ENCODE measurements at places on chromosomes 3 and 15.
A peak's percentile ranks its signal among the peaks of the same experiment; 100 is the strongest.

- peak; percentile 69 for DNase-seq
Measured at GRCh38 chr3:188338086-188338485, 184.1 kb downstream of the LPP start.

DNA sequence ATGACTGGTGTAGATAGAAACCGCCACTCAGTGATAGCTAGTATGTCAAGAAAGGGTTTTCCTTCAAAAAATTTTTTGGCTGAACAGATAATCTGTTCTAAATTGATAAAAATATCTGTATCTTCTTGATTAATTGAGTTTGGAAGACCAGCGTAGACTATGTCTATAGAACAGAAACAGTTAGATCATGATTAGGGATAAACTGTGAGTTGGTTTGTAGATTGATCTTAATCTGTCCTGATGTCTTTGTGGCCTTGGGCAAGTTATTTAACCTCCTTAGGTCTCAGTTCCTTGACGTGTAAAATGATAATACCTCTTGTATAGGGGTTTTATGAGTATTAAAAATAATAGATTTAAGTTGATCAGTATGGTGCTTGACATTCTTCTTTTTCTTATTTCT, 4.7 kb downstream of the NFKBIZ start:
- no peak for DNase-seq

DNA sequence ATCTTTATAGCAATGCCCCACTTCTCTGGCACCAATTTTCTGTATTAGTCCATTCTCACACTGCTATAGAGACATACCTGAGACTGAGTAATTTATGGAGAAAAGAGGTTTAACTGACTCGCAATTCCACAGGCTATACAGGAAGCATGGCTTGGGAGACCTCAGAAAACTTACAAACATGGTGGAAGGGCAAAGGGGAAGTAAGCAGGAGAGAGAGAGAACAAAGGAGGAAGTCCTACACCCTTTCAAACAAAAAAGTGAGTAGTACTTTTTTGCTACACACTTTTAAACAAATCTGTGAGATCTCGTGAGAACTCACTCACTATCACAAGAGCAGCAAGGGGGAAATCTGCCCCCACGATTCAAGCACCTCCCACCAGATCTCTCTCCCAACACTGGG, 67.8 kb upstream of the ZBED2 start:
- DNase-seq: no peak

GRCh38 chr3:96863129-96863740, 48.8 kb downstream of the EPHA6 start:
- peak; percentile 0 for DNase-seq

GRCh38 chr15:78931439-78932257, 13.2 kb downstream of the CTSH start:
- DNase-seq: no peak

DNA sequence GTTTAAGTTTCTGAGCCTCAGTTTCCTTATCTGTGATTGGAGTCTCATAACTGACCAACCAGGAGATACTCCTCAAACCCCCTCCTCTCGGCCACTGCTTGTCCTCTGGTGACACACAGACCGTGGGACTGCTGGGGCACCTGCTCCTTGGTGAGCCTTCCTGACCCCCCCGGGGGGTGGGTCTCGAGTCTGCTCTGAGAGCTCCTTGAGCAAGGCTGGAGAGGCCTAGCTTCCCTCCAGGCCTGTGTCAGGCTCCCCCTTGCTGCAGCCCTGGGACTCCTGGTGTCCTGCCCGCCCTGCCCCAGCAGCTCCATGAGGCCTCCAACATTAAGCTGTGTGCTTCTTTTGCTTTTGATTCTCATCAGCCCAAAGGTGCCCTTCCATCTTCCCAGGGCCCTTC, 27.7 kb downstream of the SRPRB start:
- DNase-seq: no peak
